ENCODE measurements at places on chromosomes 13 and 19.
A peak's percentile ranks its signal among the peaks of the same experiment; 100 is the strongest.

DNA sequence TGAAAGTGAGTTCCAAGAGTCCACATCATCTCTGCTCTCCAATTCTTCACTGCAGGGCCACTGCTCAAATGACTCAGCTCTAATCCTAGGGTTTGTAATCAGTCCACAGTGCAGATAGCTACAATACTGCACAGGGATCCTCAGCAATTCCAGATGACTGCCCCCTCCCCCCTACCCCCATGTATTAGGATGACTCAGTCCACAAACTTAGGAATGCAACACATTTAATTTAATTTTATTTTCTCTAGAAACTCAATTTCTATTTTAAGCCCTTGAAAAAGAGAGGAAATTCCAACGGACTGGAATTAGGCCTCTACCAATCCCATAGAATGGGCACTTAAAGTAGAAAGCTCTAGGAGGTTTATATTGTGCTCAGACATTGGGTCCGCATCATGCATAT is 173.8 kb upstream of the SOX21 start:
- DNase-seq, result no peak

DNA sequence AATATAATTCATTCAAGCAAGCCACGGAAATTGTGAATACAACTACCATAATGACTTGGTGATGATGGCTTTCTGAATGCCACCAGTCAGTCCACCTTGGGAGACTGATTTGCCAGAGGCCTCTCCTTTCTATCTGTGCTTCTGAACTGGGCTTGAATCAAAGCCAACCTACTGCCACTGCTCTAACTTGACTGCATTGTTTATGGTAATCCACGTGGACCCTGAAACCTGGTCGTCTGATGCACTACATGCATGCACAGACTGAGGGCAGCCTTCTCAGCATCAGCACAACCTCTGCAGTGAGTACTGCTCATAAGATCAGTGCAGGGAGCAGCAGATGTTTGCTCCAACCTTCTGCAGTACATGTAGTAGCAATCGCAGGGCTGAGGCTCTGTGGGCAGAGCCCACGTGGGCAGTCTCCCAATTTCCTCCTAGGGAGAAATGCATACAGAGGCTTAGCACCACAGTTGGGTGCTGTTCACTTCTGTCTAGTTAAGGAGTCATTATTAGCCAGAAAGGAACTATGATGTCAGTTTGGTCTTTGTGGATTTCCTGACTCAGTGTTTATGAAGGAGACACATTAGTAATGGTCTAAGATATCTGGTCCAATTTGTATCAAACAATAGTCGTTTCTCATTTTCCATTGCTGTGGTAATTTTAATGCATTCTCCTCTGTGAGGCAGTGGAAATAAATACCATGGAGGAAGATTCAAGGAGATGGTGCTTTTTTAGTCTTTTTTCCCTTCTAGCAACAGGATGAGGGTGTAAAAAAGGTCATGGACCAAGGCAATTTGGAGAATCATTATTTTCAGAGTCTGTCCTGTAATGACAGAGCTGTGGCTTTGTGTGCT is 82.5 kb downstream of the AKAP11 start:
- DNase-seq, result peak; percentile 92

DNA sequence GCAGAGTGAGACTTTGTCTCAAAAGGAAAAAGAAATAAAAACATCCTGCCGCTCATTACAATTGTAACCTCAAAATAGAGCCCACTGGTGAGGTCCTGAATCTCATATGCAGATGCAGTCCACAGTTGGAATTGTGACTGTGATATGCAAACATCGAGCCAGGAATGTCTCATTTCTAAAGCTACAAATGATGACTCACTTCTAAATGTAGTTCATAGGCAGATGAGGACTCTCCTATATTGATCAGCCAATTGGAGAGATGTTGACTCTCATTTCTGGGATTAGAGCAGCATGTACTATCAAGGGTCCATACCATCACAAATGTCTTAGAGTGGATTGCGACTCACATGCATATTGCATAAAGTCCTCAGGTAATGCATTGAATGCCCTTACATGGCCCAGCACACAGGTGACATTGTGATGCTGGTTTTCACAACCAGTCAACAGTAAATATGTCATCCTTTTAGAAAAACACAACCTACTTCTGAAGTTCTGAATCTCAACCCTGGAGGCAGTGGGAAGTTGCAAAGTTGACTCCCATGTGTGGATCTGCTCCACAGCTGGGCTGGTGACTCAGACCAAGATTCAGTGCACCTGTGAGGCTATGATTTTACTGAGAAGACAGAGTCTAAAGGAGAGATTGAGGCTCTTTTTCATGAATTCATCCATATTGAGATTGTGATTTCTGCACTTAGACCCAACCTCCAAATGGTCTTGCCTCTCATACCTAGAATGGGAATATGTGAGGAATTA is 16.9 kb upstream of the ZNF254 start:
- DNase-seq, result no peak

- no peak for DNase-seq
Observed at GRCh38 chr13:110685305-110686020, 20.5 kb downstream of the CARS2 start.

DNA sequence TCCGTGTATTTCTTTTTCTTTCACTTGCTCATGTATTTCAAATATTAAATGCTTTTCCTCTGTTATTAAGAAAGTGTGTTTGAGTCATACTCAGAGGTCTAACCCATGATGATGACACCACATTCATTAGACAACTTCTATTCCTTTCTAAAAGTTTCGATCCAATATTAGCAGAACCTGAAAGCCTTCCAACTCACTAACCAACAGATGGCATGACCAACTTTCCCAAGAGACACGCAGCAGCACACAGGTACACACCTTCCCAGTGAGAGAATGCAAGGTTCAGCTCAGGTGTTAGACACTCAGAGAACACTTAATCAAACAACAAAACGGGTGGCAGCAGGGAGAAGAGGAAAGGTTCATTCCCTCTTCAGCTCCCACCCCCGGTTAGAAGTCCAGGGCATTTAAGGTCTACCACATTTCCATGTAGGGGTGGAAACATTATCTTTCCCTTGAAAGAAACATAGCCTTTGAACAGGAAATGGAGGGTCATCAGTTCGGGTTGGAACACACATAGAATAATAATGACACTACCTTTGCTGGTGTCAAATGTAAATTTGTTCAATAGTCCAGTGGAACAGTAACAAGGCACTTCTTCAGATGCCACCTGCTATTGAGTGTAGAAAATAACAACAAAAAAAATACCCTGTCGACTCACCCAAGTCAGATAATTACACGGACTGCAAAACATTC is 404.2 kb downstream of the COG6 start:
- no peak for DNase-seq

GRCh38 chr13:43284162-43284561 is 260.8 kb downstream of the DNAJC15 start:
- DNase-seq, result no peak

DNA sequence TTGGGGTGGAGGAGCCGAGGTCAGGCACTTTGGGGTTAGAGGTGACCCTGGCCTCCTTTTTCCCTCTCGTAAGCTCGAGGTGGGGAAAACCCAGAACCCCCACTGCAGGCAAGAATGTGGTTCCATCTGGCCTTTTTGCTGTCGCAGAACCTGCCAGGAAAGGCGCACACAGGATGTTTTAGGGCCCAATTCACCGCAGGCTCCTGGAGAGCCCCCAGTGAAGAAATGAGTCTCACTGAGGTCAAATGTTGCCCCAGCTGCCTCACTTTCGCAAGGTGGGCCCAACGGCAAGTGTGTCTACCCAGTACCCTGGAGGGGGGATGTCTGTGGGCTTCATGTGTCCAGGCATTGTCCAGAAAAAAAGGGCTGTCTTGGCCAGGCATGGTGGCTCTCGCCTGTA is 61.8 kb downstream of the PEX11G start:
- DNase-seq, result peak; percentile 45

GRCh38 chr13:34294483-34295129 is 476.7 kb downstream of the RFC3 start:
- DNase-seq, result no peak

DNA sequence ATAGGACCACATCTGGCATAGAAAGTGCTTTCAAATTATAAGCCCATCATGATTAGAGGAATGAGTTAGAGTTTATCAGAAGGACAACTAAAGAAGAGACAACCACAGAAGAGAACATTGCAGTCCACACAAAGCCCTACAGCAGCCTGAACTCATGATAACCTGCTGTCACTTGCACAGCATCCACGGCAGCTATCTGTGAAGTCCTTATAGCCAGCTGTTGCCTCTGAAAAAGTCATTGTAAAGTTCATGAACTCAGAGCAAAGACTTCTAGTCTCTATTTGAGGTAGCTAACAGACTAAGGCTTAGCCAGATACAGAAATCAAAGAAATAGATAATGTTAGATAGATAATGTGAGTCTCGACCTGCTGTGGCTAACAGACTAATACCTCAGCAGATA is 450.0 kb downstream of the KLF5 start:
- no peak for DNase-seq

GRCh38 chr19:14480700-14481079 is 5.5 kb upstream of the PTGER1 start:
- no peak for DNase-seq

DNA sequence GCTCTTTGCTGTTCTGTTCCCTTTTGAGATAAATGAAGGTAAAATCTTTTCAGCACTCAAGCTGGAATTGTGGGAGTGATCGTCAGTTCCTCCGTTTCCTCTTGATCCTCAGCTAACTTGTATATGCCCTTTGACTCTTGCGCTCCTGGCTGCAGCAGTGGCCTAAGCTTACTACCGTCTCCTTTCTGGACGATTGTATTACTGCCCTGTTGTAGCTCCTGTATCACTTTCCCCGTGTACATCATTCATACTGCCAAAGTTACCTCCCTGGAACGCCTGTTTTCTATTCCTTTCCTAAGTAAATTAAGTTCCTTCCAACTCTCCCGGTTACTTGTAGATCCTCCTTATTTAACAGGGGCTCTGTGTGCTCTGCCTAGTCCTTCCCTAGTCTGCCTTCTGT is 36.9 kb downstream of the WASF3 start:
- DNase-seq, result no peak

GRCh38 chr13:48156466-48156865 is 61.6 kb upstream of the MED4 start:
- peak; percentile 60 for DNase-seq

GRCh38 chr19:5987077-5987818 is 9.3 kb upstream of the RANBP3 start:
- DNase-seq, result peak; percentile 55
